ENCODE measurements at places on chromosomes 16 and 17.

DNA sequence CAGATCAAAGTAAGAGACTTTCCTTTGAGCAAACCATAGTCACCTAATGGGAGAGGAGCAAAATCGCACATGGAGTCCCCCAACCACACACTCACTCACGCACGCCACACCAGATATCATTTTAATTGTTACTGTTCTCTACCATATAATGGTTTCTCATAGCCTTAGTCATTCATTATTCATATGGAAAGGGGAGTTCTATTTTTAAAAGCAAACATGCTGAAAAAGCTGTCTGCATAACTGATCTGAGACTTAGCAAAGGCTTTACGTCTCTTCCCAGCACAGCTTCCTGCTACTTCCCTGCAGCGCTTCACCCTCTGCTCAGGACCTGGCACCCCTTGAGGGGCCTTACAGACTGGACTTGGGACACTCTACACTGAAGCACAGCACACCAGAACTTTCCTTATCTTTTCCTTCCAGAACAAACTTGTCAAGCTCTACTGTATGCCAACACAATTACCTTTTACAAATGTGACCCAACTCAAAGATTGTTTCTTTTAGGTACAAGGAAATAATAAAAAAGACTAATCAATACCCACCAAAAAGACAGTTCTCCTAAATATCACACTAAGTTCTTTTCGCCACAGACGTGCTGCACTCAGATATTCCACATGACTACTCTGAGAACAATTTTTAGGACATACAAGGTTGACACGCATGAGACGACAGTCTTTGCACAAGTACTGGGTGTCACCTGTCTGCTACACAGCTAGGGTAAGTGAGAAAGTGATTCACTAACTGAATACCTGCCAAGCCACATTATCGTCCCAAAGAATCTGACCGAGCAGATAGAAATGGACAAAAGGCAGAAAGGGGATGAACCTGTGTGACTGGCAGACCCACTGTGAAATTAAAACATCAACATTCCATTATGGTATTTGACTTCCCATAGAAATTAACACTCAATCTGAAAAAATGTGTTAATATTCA, 21.5 kb downstream of the SRP68 start:
- no peak for DNase-seq

DNA sequence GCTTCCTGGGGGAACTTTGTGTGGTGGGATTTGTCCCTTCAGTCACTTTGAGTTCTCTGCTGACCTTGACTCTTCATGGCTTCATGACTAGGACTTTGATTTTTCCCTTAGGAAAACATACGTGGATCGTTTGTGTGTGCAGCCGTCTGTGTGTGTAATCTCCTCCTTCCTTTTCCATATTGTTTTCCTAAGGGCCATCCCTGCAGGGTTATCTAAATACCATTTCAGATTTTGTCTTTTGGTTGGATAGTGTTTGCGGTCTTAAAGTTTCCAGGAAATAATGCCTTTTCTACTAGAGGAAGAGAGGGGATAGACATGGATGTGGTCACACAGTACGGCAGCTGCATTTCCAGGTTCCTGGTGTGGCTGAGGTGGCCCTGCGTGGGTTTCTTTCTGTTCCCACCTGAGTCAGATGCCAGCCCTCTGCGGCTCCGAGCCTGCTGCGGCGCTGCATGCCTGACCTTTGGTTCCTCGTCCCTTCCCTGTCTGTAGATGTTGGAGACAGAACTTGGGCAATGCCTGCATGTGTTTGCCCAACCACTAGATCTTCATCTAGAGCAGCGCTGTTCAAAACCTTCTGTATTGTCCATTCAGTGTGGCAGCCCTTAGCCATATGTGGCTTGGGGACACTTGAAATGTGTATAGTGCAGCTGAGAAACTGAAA, 72.0 kb upstream of the LGALS9 start:
- DNase-seq: no peak

GRCh38 chr16:7160093-7160492, 172.6 kb upstream of the RBFOX1 start:
- no peak for DNase-seq

GRCh38 chr17:15048381-15048780, 216.7 kb downstream of the PMP22 start:
- no peak for DNase-seq

GRCh38 chr17:20926532-20926931, 116.3 kb downstream of the USP22 start:
- no peak for DNase-seq

- no peak for DNase-seq
These were observed 7.1 kb upstream of the NFATC3 start for GRCh38 chr16:68077866-68078700.

All from cortex of kidney (tissue), 1 donor.